Stimulated activated CD4-positive, alpha-beta T cell treated with anti-CD3 and anti-CD28 coated beads, Interleukin-4, amount 100 ng/mL, for 4 hours (primary cell): ENCODE measurements at places on chromosomes 7 and 10.

DNA sequence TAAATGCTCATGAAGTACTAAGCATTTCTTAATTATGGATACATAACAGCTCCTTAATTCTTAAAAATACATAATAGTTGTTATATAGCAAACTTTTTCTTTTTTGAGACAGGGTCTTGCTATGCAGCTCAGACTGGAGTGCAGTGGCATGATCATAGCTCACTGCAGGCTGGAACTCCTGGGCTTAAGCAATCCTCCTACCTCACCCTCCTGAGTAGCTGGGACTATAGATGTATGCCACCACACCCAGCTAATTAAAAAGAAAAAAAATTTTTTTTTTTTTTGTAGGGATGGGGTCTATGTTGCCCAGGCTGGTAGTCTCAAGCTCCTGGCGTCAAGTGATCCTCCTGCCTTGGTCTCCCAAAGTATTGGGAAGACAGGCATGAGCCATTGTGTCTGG lies 30.9 kb downstream of the IRF5 start:
- DNase-seq = no peak

DNA sequence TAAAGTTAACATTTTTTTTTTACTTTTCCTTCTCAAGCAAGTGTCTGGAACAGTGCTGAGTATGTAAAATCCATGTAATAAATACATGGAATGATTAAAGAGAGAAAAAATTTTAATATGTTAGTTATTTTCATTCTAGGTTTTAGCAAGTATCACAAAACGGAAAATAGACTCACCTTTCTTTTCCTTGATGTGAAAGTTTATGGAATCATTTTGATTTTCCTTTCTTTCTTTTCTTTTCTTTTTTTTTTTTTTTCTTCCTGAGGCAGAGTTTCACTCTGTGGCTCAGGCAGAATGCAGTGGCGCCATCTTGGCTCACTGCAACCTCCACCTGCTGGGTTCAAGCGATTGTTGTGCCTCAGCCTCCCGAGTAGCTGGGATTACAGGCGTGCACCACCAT lies 28.1 kb downstream of the SMNDC1 start:
- DNase-seq = no peak

DNA sequence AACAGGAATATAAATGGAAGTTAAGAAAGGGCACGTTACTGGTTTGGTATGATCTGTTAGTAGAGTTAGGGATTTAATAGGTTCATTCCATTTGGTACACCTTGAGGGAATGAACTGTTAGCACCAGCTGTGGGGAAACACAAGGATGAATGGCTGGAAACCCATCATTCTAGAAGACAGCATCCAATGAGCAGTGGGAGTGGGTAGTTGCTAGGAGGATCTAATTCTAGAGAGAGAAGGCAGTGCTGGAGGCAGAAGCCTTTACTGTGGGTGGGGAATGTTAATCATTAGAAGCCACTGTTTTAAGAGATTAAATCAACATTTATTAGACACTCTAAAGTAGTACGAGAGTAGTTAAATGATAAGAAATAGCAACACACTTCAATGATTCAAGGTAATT lies 15.5 kb upstream of the GPR15LG start:
- no peak for DNase-seq

DNA sequence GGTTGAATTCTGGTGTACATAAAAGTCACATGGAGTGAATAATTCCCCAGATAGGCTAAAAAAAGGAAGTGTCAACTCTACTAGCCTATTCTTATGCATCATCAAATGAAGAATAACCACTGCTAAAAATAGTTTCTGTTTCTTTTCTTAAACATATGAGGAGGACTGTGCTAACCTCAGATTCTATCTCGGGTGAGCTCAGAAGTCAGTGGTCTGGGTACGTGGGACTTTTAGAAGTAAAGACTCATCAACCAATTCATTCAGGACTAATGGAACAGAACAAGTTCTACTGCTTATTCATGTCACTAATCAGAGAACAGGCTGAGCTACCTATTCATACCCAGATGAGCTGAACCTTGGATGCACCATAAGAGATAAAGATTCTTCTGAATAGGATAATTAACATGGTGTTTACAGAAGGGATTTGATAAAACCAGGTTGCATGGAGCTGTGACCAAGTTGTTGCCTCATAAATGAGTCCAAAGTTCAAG lies 9.5 kb upstream of the ASAH2 start:
- DNase-seq = no peak

DNA sequence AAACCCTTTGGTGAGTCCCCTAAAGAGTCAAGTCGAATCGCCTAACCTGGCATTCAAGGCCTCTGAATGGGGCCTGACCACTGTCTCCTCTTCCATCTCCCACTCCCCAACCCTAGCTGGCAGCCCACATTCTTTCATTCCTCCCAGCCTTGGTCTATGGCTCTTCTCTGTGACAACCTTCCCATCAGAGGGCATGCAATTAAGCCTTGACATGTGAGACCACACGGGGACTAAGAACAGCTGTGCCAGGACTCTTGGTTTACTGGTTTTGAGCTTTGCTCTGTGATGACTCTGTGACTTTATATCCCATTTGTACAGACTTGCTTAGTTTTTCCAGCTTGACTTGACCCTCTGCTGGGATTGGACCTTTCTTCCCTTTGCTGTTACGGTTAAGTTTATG lies 116.6 kb downstream of the BUB3 start:
- DNase-seq = no peak

GRCh38 chr7:70352088-70352487 lies 753.8 kb downstream of the AUTS2 start:
- no peak for DNase-seq

- no peak for DNase-seq
Observed at GRCh38 chr7:3558400-3558799, 257.3 kb downstream of the SDK1 start.

DNA sequence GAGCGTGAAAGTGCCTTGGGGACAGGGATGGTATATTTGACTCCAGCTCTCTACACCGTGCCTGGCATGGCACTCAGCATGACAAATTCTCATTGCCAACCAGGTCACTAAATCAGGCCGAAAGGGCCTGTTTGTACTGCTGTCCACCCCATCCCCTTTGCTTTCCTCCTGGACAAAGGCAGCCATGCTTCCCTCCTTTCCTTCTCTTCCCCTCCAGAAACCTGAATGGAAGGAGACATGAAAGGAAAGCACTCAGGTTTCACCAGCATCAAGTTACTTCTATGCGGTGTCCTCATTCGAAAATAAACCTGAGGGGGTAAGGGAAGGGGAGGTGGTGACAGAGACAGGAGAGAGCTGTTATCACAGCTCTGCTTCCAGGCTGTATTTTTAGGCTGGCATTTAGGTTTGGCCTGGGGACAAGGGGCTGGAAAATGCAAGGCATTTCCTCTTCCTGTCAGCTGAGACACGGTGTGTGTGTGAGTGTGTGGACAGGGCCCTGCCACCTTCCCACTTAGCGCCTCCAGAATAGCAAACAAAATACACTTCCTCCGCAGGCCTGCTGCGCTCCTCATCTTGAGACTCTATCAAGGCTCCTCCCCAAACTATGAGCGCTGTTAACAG lies 79.9 kb upstream of the COL13A1 start:
- DNase-seq = no peak

DNA sequence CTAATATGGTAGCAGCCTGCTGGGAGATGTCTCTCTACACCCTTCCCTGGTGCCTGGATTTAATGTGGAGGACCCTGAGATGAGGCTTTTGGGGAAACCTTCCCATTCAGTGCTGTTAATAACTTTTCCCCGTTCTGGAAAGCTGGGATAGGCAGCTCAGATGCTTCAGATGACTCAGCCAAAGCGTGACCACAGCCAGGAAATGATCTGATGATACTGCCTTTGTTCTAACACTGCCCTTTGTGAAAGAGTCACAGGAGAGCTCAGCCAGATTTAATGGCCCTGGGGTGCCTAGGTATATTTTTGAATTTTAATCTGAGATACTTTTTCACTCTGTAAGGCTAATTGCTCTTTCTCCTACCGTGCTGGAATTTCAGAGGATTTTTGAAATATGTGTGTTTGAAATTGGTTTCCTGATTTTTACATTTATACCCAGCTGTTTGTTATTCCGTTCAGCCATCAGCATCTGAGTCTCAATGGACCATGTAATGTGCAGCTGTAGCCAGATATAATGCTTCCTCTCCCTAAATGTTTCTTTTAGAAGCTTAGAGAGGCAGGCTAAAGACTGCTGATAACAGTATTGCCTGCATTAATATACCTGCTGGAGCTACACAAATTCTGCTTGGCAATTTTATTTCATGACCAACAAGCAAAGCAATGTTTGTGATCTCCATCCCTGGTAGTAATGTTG lies 17.8 kb downstream of the CELF2 start:
- no peak for DNase-seq

DNA sequence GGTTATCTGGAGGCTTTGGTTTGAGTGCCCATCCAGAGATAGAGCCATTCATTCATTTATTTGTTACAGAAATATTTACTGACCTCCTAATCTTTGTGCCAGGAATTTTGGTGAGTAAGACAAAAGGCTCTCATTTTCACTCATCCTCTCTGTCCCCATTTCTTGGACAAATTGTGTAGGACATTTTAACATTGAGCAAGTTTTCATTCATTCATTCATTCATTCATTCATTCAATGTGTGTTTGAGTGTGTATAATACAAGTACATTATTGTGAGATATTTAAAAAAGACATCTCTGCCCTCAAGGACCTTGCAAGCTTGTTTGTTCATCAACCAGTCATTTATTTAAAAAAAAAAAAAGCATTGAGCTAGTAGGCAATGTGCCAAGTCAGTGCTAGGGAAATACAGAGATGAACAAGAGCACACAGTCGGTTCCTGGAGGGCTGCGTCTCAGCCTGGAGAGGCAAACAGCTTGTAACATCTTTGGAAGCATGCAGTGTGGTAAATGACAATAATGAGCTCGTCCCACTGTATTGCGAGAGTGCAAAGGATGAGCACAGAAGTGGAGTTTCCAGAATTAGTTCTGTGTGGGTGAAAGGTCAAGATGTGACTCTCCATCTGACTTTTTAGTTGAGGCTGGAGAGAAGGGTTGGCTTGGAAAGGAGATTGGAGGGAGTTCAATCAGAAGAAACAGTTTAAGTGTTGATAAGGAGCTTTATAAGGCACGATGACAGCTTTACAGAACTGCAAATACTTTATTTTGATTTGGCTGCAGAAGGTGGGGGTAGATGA lies 50.5 kb upstream of the HBP1 start:
- DNase-seq = no peak

- no peak for DNase-seq
Observed at GRCh38 chr7:16786257-16786656, 18.5 kb downstream of the AGR2 start.

GRCh38 chr10:118564652-118565051 lies 30.8 kb downstream of the PRLHR start:
- no peak for DNase-seq

GRCh38 chr10:2079603-2080078 lies 342.3 kb upstream of the ADARB2 start:
- no peak for DNase-seq

GRCh38 chr10:100847440-100847839 lies 65.3 kb upstream of the SLF2 start:
- DNase-seq = peak; percentile 43

DNA sequence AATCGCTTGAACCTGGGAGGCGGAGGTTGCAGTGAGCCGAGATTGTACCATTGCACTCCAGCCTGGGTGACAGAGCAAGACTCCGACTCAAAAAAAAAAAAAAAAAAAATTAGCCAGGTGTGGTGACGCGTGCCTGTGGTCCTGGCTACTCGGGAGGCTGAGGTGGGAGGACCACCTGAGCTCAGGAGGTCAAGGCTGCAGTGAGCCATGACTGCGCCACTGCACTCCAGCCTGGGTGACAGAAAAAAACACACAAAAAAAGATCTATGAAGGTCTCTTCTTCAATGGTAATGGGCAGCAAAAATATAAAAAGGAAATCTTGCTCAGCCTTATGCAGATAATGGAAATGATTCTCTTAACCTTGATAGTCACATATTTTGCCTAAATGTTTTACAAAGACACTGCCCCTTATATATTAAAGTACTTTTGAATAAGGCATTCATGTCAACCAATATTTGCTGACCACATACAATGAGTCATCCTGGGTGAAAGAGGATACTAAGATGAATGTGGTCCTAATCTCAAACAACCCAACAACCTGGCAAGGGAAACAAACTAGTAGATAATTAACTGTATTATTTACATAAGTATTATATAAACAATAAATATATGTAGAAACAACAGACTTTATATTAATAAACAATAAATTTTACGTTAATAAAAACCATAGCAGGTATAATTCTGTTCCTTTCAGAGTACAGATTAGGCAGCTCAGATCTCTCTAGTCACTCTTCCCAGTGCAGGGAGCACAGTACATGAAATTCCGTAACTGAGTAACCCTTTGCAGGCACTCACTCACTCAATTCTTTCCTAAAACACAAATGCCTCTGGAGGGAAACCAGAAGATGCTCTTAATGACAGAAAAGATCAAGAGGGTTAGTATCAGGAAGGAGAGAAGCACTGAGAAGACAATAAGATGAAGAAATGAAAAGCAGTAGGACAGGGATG lies 8.1 kb downstream of the TOMM7 start:
- no peak for DNase-seq

DNA sequence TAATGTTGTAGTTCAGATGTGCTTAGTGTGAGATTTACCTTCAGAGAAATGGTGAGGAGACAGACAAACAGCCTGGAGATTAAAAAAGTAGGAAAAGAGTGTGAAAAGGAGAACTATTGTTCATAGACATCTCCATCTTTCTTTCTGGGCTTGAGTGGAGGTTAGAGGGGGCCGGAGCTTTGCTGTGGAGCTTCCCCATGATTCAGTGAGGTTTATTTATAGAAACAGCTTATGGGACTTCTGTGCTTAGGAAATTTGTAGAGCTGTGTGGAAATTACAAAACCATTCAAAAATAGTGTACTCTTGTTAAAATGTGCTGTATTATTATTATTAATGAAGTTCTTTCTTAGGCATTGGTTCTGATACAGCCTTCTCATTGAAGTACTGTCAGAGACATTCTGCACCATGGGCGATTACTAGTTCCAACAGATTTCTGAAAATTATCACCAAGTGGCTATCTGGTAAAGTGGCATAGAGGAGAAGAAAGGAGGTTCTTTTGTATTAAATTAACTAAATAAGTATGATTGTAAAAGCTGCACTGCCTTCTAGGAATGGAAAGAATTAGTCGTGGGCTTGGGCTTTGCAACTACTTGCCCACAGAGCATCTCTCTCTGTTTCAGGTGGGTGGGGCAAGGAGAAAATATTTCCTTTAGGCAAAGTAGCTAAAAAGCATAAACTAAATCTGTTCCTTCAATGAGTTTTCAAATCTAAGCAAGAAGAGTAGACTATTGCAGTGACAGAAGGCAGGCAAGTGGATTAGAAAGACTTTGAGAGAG lies 8.7 kb upstream of the TCAF1 start:
- no peak for DNase-seq

- DNase-seq = peak; percentile 40
Observed at GRCh38 chr10:119301397-119301796, 94.0 kb downstream of the GRK5 start.

GRCh38 chr10:43396061-43396927 lies 12.7 kb downstream of the HNRNPF start:
- peak; percentile 55 for DNase-seq

GRCh38 chr7:45072131-45073030 lies 16.4 kb downstream of the NACAD start:
- no peak for DNase-seq

DNA sequence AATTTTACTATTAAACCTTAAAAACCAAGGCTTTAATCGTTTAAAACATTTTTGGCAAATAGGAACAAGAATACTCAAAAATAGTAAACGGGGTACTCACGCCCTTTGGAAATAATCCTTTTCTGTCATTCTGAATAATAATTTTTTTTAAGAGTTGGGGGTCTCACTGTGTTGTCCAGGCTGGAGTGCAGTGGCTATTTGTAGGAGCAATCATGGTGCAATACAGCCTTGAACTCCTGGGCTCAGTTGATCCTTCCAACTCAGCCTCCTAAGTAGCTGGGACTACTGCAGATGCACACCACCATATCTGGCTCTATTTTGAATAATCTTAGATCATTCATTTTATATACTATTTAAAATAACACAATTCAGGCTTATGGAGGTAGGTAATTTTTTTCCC lies 24.9 kb downstream of the LUC7L2 start:
- no peak for DNase-seq
